ENCODE measurements at places on chromosomes 12 and 14.

DNA sequence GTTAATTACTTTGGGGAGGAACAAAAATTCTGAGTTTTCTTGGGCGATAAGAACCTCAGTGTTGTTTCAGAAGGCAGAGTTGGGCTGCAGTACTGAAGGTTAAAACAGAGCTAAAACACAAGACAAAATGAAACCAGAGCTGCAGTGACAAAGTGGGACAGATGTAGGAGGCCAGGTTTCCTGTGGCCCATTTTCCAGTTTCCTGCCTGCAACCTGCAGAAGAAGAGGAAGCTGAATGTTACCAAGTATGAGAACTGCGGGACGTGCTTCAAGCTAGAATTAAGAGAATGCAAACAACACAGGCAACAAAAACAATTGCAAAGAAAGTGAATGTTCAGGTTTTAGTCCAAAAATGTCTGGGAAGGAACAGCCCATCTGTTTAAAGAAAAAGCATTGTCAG lies 17.8 kb downstream of the ELK3 start:
- peak; percentile 88 for DNase-seq

- no peak for DNase-seq
Observed at GRCh38 chr12:92844151-92844763, 84.8 kb downstream of the EEA1 start.

DNA sequence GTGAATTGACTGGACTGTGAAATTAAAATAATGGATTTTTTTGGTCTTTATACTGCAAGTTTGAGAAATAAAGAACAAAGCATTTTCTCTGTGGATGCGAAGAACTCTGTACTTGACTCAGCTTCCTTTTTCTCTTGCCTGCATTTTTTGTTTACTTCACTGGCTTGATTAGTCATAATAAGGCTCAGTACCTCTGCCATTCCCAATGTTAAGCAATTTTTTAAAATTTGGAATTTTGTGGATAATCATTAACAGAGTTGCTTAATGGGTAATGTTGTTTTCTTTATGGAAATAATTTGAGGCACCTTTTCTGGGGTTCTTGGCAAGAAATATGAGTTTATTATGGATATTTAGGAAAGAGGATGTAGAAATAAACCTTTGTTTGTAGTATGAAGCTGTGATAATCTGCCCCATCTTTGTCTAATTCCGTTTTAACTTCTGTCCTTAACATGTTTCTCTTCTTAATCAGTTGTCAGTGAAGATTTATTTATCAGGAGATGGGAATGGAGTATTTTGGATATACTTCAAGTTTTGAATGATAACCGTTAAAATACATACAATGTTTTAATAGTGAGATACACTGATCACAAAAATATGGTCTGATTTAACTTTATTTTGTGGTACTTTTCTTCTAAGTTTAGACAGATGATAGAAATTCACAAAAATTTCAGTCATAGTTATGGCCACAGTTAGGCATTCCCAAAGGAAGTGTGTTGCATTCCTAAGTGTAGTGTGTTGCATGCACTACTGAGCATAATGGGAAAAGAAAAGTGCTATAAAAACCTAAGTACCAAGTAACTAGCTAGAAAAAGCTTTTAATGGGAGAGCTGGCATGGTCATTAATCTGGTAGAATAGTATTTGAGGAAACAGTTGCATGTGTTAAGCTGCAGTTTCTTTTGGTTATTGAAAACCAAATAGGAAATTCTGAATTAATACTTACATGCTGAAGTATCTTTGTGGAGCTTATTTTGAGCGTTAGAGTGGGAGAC lies 27.7 kb downstream of the WNK1 start:
- DNase-seq = peak; percentile 71

- DNase-seq = no peak
Observed at GRCh38 chr12:116113398-116114130, 163.9 kb downstream of the MED13L start.

GRCh38 chr14:65373671-65374039 lies 38.9 kb upstream of the FUT8 start:
- DNase-seq = no peak

DNA sequence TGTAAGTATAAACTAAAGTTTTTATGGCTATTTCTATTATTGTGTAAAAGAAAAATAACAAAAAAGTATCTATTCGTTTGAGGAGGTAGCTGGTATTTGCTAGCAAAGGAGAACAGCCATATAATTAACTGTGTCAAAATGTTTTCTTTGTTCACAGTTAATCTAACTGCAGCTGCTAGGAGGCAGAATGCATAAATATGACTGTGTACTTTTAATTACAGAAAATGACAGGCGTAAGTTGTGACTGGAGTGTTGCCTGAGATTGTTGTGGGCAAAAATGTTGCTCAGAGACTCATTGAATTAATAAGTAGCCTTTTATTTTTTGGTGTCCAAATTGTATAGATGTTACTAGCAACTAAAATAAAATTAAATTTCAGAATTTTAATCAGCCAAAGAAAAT lies 33.5 kb downstream of the PTPRO start:
- DNase-seq = no peak

- DNase-seq = no peak
Observed at GRCh38 chr12:52759218-52759617, 17.9 kb downstream of the KRT76 start.

GRCh38 chr14:99727096-99727870 lies 43.2 kb downstream of the CYP46A1 start:
- no peak for DNase-seq

DNA sequence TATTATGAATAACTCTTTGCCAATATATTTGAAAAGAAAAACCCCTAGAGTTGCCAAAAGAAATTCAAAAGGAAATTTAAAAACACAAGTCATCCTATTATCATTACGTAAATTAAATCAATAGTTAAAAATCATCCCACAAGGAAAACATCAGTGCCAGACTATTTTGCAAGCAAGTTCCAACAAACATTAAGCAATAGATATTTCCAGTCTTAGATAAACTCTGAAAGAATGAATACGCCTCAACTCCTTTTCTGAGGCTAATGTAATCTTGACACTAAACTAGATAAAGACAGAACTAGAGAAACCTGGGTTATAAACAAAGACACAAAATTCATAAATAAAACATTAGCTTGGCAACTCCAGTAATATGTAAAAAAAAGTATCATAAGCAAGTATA lies 245.9 kb downstream of the FOXN3 start:
- no peak for DNase-seq

DNA sequence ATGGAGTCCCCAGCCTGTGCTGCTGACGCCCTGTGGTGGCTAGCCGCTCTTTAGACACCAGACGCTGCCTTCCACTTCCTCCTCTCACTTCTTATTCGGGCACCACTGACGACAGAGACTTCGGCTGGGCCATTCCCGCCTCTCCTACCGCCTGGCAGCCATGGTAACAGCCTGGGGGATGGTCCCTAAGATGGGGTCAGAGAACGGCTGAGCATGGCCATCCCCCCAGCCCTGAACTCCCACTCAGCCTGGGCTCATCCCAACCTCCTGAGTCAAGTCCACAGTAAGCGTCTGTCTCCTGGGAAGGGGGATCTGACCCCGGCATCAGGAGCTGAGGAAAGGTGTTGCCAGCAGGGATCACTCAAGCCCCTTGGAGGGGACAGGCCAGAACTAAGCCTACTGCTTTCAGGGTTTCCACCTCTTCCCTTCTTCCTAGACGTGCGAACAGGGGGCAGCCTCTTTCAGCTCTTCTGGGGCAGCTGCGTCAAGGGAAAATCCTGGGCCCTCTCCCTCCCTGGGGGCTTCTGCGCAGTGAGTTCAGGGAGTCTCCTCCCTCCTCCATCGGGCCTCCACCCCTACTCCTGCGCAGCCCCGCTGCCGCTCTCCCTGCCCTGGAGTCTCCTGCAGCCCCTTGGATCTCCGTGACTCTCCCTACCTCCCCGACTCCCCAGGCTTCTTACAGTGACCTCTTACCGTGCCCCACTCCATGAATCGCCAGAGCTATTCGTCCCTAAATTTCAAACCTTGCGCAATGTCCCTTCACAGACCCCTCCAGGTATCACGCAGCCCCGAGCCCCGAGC lies 643 bp upstream of the TAMALIN start:
- DNase-seq = no peak

All from dermis microvascular lymphatic vessel endothelial cell (primary cell).